Sciatic nerve (tissue), 2 donors: ENCODE measurements at places on chromosomes 4 and X.

GRCh38 chr4:54066088-54066415 is 1.6 kb upstream of the CHIC2 start:
- no peak for DNase-seq

DNA sequence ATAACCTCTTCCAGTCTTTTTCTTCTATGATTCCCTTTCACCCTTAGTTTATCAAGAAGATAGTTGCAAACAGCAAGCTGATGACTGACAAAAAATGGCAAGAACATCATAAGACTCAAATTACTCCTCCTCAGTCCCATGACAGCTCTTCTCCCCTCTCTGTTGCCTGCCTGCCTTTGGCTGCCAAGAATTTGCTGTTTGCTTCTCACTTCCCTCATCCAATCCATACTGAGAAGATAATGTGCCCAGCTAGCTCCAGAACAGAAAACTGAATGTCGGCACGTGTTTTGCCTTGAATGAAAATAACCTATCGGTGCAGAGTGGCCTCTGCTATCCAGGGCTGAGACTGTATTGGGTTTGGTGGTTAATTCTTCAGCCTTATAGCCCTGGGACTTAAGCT is 192.1 kb downstream of the PPARGC1A start:
- no peak for DNase-seq

GRCh38 chr4:13546142-13546940 is 2.0 kb upstream of the NKX3-2 start:
- no peak for DNase-seq

- DNase-seq: no peak
Measured at GRCh38 chr4:145851511-145852201, 87.0 kb downstream of the ZNF827 start.

- no peak for DNase-seq
Measured at GRCh38 chrX:71547339-71547738, 14.4 kb downstream of the OGT start.

- no peak for DNase-seq
Measured at GRCh38 chr4:157219711-157220370, 687 bp upstream of the GRIA2 start.

GRCh38 chr4:114479595-114479994 is 119.0 kb upstream of the UGT8 start:
- no peak for DNase-seq

- no peak for DNase-seq
Measured at GRCh38 chr4:55475394-55476243, 71.1 kb downstream of the CLOCK start.

- no peak for DNase-seq
Measured at GRCh38 chr4:153589703-153590595, 94.1 kb upstream of the TLR2 start.

DNA sequence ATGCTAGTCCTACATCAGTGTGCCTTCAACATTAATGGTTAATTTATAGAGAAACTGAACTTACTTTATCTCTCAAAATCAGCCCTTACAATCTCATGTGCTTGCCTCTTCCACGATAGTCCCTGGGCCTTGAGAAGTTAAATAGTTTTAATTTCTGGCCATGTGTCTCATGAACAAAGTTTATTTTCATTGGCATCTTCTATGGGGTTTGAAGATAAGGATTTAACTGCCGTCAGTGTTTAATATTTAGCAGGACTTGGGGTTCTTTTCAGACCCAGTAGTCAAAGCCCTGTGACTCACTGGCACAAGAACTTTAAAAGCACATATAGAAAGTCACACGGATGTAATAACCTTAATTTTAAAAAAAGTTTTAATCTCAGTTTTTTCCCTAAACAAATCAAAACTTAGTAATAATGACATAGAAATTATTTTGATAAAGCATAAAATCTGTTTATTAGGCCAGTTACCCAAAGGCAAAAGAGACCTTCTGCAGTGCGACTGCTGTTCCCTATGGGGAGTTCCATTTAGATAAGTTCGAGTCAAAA is 10.1 kb upstream of the MPP1 start:
- DNase-seq: no peak

GRCh38 chr4:122898370-122899150 is 23.8 kb downstream of the NUDT6 start:
- no peak for DNase-seq

- DNase-seq: no peak
Measured at GRCh38 chr4:16867827-16868226, 30.6 kb downstream of the LDB2 start.

DNA sequence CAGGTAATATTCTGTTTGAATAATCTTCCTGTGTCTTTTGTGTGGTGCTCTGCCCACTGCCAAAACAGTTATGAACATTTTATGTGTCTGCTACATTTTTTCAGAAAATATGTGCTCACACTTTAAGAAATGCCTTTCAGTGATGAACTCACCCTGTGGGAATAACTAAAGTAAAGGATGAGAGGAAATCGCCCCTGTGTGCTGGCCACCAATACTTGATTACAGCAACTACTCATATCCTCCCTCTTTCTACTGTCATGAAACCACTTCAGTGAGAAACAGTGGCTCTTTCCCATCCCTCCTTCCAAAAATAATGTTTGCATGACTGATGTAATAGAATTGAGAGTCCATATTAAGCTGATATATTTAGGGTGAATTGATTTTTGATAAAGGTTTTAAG is 900.9 kb downstream of the RAB28 start:
- no peak for DNase-seq

GRCh38 chrX:22577181-22577580 is 304.5 kb downstream of the CBLL2 start:
- no peak for DNase-seq

DNA sequence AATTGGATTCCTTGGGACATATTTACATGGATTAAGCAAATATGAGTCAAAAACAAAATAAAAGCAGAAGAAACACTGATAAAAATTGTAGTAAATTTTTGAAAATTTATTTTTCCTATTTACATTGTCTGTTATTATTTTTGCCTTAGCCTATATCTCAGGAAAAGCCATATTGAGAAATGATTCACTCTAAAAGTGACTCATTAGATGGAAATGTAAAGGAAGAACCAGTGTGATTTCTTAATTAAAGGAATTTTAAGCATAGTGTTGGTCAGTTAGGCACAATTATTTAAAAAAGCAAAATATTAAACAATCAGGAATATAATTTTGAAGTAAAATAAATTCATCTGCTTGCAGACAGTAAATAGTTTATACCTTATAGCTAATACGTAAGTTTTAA is 167.4 kb upstream of the NAP1L5 start:
- DNase-seq: no peak

DNA sequence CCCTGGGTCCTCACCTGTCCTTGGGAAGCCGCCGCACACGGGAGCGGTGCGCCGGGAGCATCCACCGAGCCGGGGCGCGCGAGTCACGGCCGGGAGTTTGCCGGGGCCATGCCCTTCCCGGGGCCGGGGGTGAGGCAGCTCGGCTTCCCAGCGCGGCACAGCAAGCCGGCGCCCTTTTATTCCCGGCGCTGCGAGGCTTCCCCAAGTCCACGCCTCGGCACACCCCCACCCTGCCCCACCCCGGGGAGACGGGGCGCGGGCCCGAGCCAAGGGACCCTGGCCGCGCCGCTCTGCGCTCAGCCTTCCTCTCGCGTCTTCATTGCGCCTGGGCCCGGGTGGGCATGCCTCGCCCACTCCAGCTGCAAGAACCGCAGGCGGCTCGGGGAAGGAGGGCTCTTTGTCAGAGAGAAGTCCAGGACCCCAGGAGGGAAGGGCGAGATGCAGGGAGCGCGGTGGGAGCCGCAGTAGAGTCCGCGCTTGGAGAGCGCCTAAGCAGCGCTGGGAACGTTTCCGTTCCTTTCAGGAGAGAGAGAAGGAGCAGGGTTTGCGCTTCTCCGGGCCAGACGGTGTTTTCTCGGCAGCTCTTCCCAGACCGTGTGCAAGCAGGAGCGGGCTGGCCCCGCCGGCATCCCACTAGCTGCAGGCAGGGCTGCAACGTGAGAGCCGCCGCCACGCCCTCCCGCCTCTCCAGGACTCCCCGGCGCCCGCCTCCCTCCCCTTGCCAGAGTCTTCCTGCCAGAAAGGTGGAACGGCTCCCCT is at the start of gene MXRA5:
Gene MXRA5 (minus strand): TSS at position 152 of the 759 bp plus-strand sequence. CDS start 2,819 bp downstream, outside the sequence.
- no peak for DNase-seq

- DNase-seq: no peak
Measured at GRCh38 chrX:129577473-129577872, 37.4 kb downstream of the OCRL start.

GRCh38 chr4:83369831-83370639 is 35.4 kb upstream of the HPSE start:
- DNase-seq: no peak

DNA sequence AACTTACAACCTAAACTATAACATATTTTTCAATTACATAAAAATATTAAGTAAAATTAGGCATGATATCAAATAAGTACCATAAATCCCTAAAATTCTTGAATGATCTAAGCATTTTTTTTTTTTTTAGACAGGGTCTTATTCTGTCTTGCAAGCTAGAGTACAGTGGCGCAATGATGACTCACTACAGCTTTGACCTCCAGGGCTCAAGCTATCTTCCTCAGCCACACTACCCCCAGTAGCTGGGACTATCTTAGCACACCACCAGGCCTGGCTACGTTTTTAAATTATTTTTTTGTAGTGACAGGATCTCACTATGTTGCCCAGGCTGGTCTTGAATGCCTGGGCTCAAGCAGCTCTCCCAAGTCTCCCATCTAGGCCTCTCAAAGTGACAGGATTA is 1042.3 kb downstream of the FSTL5 start:
- DNase-seq: no peak

- no peak for DNase-seq
Measured at GRCh38 chrX:41946989-41947612, 23.7 kb upstream of the CASK start.

DNA sequence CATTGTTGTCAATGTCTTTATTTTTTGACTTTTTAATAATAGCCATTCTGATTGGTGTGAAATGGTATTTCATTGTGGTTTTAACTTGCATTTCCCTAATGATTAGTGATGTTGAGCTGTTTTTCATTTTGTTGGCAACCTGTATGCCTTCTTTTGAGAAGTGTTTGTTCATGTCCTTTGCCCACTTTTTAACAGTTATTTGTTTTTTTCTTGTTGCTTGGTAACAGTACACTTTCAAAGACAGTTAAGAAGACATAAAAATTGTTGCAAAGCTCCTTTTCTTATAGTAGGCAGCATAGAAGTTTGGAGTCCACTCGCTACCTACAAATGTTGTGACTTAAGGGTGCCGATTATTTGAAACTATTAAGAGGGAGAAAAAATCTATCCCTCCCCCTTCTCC is 48.7 kb upstream of the SLC7A11 start:
- no peak for DNase-seq

DNA sequence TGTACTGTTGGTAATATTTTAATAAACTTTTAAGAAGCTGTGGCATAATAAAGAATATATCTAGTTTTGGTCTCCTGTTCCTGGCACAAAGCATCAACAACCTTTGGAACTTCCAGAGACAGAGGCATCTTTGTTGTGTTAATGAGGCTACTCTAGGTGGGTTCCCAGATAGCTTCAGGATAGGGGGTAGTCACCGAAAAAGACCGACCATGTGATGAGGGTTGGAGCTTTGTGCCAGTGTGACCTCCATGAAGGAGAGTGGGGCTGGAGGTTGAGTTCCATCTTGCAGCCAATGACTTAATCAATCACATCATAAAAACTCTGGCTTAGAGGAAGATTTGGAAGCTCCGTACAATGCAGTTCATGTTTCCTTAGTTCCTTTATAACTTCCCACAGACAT is 9.9 kb downstream of the PPAT start:
- no peak for DNase-seq

DNA sequence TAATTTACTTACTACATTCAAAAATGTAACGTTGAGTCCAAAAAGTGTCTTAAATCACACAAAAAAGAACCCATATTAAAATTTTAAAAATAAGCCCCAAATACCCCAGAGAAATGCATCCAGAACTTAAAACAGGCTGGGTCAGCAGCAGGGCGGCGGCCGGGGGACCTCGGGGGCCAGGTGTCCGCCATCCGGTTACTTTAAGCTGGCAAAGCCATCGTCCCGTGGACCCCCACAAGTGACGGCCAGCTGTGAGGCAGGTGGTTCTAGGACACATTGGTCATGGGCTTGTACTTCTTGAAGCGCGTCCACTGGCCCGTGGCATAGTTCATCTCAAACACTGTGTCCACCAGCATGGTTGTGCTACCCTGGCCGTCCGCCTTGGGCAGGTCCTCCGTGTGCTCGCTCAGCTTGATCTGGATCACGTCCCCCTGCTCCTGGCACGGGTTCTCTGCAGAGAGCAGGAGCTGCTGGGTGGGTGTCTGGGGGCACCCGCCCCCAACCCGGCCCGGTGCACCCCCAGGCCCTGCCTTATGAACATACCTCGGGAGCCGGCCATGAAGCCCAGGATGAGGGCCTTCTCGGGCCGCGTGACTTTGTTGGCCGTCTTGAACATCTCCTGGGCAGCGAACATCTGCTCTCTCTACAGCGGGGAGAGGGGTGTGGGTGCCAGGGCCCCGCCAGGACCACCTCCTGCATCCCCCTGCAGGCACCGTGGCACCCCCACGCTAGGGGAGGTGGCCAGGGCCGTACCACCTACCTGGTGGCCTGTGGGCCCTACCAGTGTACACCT is 25.5 kb downstream of the NELFA start:
- DNase-seq: no peak

- no peak for DNase-seq
Measured at GRCh38 chrX:72125331-72126047, 6.2 kb downstream of the RTL5 start.

DNA sequence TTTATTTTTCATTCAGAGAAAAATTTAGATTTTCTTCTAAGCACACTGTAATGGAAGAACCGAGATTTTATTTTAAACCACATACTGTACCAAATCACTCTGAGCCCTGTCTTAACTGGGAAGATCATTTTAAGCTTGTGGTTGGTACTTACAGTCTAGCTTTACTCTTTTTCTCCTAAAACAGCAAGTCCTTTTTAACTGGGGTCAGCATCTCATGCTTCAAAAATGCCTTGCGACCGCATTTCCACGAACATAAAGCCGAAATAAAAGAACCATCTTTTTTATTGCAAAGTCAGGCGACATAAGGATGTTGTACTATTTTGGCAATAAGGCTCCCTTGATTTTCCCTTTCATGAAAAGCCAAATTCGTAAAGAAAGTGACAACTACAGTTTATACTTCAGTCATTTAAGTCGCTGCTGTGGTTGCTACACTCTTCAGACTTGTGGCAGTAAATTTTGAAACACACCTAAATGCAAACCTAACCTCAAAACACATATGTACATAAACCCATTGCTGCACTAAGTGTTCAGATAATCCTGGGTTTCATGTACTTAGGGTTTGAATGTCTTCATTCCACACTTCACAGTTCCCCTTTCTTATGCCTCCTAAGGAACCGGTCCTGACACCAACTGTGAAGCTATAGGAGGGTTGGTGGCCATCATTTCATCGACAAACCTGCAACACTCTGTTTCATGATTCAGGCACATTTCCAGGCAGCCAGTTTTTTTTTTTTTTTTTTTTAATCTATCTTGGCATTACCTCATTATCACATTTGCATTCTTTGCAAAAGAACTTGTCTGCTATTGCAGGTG is 3.0 kb downstream of the STOX2 start:
- DNase-seq: no peak

- no peak for DNase-seq
Measured at GRCh38 chr4:28490669-28491068, 1630.0 kb downstream of the STIM2 start.

DNA sequence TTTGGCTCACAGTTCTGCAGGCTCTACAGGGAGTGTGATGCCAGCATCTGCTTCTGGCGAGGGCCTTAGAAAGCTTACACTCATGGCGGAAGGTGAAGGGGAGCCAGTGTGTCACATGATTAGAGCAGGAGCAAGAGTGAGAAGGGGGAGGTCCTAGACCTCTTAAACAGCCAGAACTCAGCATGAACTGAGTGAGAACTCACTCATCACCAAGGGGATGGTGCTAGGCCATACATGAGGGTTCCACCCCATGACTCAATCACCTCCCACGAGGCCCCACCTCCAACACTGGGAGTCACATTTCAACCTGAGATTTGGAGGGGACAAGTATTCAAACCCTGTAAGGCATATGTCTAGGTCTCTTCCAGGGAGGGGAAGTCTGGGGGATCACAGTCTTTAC is 33.4 kb downstream of the SPRY1 start:
- DNase-seq: no peak
